ENCODE measurements at places on chromosomes 1 and 21.
A peak's percentile ranks its signal among the peaks of the same experiment; 100 is the strongest.

DNA sequence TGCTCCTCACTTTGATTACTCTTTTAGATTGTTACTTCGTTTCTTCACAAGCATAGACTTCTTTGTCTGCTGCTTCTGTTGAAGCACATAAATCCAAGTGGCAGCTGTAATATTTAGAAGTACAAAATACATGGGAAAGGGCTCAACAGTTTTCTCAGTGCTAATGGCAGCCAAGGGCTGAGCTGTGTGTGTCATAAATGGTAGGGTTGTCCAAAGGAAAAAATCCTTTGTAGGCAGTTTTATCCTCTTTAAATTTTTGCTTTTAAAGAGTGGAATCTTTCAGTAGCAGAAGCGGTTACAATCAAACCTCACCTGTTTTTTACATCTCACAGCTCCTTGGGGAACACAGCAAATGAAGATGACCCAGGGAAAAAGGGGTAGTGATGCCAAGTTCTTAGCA, 650.8 kb downstream of the PLPP3 start:
- DNase-seq = no peak

- no peak for DNase-seq
Measured at GRCh38 chr1:112284796-112285195, 111.2 kb upstream of the CTTNBP2NL start.

DNA sequence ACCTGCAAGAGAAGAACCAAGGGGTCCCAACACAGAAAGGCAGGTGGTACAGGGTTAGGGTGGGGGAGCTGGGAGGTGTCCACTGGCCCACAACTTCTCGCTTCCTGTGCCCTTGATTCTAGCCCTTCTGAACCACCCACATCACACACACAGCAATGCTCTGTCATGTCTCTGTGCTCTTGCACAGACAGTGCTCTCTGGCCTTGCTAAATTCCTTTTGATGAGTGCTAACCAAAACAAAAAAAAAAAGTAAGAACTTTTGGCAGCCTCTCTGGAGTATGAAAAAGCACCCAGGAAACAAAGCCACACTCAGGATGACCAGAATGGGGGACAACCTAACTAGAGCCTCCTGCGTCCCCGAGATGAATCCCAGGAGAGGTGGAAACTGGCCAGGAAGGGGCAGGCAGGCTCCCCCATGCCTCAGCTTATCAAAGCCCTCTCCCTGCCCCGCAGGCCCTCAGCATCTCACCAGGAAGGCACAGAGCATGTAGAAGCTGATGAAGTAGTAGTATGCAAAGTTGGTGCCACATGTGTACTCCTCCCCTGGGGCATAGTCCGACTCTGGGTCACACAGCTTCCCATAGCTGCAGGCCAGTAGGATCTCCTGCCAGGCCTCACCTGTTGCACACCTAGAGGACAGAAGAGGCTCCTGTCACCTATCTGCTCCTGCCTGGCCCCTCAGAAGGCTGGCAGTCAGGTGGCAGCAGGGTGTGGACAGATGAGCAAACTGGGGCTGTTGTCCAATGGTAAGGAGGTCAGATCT, 27.2 kb upstream of the KIF21B start:
- DNase-seq = peak; percentile 64

DNA sequence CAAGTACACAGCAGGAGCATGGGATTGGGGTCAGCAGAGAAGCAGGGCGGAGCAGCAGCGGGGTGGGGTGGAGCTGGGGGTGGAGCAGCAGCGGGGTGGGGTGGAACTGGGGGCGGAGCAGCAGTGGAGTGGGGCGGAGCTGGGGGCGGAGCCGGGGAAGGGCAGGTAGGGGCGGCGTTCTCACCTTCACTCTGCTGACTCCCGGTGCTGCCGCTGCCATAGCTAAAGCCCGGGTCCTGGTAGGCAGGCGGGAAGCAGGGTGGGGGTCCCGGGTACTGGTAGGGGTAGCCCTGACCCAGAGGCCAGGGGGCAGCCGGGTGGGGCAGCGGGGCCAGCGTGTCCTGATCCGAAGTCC, 6.7 kb downstream of the TAS1R3 start:
- no peak for DNase-seq

DNA sequence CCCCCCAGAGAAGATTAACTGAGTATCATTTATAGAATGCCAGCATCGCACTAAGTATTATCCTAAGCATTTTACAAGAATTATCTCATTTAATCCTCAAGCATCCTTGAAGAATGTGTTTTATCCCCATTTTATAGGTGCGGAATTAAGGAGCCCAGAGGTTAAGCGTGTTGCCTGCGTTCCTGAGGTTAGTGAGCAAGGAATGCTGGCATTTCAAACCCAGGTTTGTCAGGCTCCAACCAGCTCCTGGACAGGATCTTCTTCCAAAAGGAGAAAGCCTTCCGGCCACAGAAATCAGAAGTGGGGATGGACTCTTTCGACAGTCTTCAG, 82.3 kb downstream of the SSBP3 start:
- peak; percentile 76 for DNase-seq

DNA sequence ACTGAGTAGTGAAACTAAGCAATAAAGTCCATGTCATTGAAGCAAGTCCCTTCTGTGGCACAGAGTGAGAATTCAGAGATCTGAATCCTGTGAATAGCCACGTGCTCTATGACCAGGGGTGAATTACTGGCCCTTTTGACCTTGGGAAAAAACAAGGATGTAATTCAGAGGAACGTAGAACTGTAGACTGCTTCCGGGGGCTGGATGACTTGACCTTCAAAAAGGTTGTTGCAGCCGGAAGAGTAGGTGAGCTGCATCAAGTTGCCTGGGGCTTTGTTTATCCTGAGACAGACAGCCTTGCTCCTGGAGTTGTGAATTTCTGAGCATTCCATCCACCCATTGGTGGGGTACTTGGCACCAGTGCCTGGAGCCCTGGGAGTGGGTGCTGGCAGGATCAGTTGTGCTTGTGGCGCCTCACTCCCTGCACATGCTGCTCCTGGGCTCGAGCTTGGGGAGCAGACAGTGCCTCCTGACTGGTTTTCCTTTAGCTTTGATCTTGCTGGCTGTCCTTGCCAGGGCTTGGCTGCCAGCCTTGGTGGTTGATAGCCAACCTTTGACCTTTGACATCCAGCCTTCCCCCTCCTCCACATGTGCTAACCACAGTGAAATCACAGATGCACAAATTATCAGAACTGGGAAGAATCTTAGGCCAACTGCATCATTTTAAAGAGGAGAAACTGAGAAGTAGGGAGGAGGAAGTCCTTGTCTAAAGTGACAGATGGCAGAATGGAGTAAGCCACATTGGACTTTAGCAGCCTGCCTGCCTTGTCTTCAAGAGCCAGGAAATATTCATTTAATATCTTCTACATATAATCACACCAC, 16.2 kb upstream of the MYOG start:
- DNase-seq = no peak

Data from EH (cell line).